ENCODE measurements at places on chromosomes 2 and 18.

GRCh38 chr2:29010946-29011345 lies 29.8 kb downstream of the TOGARAM2 start:
- no peak for DNase-seq

DNA sequence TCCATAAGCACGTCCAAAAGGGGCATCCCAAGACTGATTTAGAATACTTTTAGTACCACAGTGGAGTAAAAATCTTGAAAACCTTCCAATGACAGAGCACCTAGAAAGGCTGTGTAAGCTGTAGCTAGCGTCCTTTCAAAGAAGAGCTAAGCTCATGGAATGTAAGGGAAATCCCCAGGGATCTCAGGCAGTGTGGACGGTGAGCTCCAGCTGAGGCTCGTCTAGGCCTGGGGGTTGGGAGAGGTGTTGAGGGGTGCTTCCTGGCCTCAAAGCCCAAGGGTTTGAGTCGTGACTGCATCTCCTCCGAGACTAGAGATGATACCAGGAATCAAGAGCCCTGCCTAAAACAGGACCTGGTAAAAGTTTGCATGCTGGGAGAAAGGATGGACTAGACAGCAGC lies 7.6 kb downstream of the CTIF start:
- DNase-seq = no peak

DNA sequence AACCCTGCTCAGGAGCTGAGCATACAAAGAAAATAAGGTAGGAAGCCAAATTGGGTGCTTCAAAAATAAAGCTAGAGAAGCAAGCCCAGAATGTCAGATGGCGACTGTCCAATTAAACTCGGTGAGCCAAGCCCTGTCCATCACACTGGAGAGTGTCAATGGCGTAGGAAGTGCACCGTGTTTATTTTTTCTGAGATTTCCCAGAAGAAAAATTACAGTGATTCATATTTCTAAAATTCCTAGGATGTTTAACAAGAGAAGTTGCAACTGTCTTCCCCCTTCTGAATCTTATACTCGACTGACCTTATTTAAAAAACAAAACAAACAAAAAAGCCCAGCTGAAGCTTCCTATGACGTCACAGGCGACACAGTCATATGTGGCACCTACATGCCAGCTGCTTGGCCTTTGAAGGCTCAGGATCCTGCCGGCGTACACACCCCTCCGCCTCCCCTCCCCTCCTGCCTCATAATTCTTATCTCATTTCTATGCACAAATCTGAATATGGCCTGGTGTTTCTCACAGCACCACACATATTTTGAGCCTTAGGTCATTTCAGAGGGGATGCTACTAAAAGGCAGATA lies 60.8 kb downstream of the MBP start:
- no peak for DNase-seq

DNA sequence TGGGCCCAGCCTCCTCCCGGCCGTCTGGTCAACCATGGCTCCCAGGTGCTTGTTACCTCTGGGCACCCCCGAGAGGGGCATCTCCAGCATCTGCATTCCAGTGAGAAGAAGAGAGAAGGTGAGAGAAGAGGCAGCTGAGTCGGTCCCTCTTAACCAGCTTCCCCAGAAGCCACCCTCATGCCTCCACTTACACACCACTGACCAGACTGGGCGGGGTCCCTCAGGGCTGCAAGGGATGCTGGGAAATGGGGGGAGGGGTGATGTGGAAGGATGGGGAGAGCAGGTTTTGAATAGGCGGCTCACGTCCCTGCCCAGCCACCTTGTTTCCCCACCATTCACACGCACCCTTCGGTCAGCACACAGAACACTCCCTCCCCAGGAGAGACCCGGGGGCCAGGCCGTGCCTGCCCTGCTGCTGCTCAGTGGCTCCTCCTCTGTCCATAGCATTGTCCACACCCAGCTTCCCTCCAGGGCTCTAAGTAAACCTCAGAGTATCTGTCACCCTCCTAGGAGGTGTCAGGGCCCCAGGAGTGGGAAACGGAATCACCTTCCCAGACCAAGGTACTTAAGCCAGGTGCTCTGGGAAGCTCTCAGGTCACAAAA lies 34.7 kb downstream of the GBX2 start:
- no peak for DNase-seq

DNA sequence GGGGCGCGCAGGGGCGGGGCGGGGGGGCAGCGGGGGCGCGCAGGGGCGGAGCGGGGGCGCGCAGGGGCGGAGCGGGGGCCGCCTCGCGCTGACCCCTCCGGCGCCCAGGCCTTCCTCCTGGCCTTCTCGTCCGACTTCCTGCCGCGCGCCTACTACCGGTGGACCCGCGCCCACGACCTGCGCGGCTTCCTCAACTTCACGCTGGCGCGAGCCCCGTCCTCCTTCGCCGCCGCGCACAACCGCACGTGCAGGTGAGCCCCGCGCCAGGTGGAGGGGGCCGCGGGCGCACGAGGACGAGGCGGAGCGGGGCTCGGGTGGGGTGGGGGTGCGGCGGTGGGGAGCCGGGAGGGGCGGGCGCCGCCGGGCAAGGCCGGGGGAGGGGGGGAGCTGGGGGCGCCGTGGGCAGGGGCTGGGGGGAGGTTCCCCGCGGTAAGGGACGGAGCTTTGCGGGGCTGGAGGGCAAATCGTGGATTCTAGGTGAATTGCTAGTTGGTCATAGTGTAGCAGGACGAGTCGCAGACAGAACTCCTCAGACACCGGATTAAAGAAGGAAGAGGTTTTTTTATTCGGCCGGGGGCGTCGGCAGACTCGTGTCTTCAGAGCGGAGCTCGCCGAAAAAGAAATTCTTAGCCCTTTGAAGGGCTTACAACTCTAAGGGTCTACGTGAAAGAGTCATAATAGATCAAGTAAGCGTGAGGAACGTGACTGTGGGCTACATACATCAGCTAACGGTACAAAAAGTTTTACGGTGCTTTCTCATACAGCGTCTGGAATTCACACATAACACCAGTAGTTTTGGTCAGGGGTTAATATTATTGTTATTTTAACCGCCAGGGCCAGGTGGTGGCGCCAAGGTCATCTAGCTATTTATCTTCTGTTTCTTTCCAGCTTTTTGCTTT lies 29.9 kb downstream of the ANO7 start:
- DNase-seq = no peak

DNA sequence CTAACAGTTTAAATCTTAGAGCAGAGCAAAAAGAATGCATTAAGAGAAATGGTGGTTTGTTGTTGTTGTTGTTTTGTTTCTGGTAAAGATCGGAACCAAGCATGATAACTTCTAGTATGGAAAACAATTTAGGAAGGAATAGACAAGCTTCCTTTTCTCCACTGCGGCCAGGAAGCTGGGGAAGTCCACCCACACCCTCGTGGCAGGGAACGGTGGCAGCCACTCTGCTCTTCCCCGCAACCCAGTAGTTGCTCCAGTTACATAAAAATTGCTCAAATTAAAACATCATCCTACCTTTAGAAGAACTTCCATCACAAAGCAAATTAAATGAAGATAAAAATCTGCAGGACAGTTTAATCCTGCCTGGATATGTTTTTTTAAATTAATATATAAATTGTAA lies 113.0 kb downstream of the RBMS1 start:
- no peak for DNase-seq

- DNase-seq = no peak
These were observed 49.9 kb downstream of the MYO1B start for GRCh38 chr2:191295088-191295487.

- no peak for DNase-seq
These were observed 65.2 kb upstream of the CCDC195 start for GRCh38 chr2:224781400-224781799.
